ENCODE measurements at places on chromosomes 13 and 19.
A peak's percentile ranks its signal among the peaks of the same experiment; 100 is the strongest.

- DNase-seq = no peak
Measured at GRCh38 chr13:50214514-50214913, 199.3 kb downstream of the KCNRG start.

- peak; percentile 62 for DNase-seq
Measured at GRCh38 chr19:4310247-4311121, 6.1 kb downstream of the FSD1 start.

DNA sequence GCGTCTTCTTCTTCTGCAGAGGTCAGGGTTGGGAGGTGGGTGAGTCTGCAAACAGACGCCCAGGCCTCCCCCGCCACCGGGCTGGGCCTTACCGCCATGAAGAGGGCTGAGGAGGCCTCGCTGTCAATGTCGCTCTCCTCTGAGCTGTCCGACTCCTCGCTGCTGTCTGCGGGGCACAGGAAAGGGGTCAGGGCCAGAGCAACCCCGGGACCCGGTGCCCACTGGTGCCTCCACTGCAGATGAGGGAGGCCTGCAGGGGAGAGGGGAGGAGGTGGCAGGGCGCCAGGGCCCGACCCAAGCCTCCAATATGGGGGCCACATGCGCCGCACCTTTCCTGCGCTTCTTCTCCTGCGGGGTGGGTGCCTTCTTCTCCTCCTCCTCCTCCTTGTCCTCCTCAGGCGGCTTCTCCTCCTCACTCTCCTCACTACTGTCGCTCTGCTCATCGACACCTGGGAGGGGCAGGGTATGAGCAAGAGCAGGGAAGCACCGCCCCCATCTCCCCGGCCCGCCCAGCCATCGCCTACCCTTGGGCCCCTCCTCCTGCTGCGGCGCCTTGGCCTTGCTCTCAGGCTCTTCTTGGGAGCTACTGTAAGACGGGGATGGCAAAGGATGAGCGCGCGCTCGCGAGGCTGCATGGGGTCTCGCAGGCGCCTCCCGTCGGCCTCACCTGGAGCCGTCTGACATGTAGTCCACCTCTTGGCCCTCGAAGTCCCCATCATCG lies 5.5 kb upstream of the PSPN start:
- DNase-seq = no peak

DNA sequence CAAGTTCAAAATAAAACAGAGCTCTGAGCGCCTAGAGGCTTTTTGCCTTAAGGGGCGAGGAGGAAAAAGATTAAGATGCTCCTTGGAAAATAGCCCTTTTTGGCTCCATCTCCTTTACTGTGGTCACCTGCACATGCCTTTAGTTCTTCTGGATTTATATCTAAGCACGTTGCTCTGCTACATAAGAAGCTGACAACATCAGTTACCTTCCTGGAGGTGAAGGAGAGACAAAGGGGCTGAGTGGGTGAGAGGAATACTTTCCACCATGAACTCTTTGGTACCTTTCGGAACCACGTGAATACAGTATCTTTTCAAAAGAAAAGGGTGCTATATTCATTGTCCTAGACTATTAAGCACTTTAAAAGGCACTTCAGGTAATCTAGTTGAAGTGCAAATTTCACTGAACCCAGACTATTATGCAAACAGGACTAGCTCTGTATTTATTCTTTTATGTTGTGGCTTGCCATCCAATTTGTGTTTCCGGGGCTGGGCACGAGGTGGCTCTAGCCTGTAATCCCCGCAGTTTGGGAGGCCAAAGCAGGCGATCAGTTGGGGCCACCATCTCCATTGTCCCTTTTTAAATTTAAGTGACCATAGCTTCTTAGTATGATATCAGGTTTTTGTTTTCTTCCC lies 201.5 kb downstream of the TM9SF2 start:
- DNase-seq = no peak

DNA sequence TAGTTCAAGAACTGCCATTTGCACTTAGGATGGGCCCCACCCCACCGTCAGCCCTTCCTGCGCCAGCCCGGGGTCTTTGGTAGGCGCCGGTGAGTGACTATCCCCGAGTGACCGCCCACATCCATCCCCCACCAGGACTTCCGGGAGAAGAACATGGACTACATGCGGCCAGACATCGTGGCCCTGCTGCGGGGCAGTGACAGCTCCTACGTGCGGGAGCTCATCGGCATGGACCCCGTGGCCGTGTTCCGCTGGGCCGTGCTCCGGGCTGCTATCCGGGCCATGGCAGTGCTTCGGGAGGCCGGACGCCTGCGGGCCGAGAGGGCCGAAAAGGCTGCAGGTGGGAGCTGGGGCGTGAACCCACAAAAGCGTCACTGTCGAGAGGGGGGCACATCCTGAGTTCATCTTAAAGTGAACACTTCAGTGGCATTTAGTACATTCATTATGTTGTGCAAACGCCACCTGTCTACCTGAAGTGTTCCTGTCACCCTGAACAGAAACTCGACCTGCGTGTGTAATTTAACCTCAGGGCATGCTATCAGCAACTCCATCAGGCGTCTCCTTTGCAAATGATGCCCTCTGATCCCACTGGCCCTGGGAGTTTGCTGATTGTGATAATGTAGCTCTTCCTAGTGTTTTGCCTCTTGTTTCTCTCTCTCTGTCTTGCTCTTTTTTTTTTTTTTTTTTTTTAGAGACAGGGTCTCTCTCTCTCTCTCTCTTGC lies 42.4 kb upstream of the USE1 start:
- DNase-seq = no peak

- no peak for DNase-seq
Measured at GRCh38 chr13:24153347-24153746, 7.2 kb upstream of the SPATA13 start.

DNA sequence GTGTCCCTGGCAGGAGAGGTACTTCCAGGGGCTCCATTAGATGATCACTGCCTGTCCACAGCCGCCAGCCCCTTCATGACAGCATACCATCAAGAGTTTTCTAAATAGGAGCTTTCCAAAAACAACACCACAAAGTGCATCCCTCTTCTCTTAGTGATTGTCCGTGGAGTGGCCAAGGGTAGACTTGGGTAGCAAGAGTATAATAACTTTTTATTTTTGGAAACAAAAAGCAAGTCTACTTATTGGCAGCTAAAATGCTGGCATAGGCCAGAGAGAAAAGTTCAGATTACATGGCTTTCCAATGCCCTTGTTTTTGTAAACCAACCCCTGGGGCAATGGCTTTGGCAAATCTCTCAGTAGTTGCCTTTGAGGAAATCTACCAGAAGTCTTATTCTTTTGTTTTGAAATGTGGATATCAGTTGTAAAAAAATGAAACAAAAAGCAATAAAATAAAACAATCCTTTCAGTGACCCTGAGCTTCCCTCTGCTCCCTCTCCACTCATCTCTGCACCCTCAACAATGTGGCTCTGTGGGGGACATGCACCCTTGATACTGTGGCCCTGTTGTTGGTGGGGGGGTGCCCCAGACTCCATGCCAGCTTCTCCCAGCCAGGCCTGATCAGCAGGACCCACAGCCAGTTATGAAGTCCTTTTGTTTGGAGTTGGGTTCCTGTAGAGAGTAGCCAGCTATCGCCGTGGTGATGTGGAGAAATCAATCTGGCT lies 294.1 kb downstream of the DLEU7 start:
- DNase-seq = no peak

DNA sequence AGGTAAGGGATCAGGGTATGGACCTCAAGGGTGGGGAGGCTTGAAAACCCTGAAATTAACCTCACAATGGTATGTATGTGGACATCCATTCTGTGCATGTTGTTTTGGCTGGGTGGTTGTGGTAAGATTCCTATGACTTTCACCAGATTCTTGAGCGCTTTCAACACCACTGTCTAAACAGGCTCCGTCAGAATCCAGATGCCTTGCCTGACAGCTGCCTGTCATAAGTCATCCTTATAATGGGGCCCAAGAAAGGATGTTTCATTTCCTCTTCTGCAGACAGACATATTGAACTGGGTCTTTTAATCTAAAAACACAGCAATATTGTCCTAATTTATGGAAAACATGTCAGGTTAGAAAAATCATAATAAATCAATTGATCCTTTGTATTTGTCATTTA lies 41.3 kb downstream of the ALOX5AP start:
- no peak for DNase-seq

DNA sequence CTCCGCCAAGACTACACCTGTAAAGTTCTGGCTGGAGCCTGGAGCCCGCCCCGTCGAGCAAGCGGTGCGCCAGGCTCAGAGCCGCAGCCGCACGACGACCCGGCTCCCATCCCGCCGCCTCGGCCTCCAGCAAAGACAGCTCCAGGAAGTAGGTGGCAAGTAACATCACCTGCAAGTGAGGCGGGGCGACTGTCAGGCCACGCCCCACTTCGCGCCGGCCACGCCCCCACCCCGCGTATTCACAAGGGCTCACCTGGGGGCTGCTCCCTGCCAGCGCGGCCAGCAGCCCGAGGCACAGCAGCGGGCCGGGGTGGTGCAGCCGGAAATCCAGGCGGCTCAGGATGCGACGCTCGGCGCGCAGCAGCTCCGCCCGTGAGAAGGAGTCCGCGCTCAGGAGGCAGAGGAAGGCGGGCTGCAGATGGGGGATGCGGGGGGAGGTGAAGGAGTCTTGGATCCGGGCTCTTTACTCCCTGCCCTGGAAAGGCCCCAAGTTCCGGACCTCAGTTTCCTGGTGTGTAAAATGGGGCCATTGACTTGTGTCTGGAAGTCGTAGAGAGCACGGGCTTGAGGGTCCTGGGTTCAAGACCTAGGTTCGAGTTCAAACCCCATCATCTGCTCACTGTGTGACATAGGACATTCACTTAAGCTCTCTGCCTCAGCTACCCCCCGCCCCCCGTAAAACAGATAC lies 3.2 kb downstream of the CCNP start:
- DNase-seq = peak; percentile 57

GRCh38 chr19:56839652-56840450 lies 675 bp downstream of the PEG3 start:
- no peak for DNase-seq

- no peak for DNase-seq
Measured at GRCh38 chr19:16530540-16531379, 11.5 kb downstream of the CHERP start.

DNA sequence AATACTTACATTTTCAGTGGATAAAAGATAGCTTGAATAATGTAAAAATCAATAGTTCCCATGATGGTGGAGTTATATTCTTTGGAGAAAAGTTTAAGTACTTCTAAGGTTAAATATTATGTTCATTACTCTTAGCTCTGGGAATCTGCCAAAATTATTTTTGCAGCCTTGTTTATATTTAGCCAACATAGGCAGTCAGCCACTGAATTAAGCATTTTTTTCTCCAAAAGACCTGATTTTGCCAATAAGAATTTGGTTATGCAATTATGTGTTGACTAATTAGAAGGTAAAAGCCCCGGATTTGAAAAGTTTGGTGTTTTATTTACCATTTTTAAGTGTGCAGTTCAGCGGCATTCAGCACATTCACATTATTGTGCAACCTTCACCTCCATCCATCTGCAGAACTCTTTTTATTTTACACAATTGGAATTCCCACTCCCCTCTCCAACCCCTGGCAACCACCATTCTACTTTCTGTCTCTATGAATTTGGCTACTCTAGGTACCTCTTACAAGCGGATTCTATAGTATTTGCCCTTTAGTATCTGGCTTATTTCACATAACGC lies 90.1 kb upstream of the C1QTNF9B start:
- no peak for DNase-seq

GRCh38 chr19:40282920-40283319 lies 2.2 kb downstream of the AKT2 start:
- DNase-seq = no peak

GRCh38 chr19:38266981-38267597 lies 2.7 kb downstream of the SPINT2 start:
- DNase-seq = no peak

- DNase-seq = no peak
Measured at GRCh38 chr13:77911751-77912150, 6.9 kb downstream of the EDNRB start.

DNA sequence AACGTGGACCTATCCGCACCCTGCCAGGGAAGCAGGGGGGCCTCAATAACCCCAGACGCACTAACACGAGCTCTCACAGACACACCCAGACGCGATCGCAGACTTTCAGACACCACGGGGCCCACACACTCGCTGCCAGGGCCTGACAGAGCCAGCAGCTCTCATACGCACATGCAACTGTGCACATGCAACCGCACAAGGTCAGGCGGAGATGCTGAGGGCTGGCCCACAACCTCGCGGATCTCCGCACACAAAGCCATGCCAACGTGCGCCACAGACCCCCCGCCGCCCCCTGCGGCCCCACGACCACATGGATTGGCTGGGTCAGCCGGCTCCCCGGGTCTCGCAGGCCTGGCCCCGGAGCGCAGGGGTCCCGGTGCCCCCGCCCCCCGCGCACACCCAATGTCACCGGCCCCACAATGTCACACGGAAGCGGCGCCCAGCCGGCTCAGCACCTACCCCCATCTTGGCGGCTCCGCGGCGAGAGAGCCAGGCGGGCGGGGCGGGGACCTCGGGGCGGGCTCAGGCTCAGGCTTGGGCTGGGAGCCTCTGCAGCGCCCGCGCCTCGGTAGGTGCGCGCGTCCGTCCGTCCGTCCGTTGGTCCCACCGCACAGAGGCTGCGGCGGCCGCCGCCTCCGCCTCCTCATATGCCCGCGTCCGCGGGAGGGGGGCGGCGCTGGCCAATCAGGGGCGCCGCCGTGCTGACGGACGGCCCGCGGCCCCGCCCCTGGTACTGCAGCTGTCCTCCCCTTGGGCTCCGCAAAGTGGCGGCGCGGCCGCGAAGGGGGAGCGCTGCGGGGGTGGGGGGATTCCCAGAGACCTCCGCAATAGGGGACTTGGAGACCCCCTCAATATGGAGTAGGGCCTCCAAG lies at the start of gene ATP1A3:
Gene ATP1A3, minus strand, starts transcription at position 619 of the 872 bp plus-strand sequence. Its CDS starts 154 bp downstream, at position 465.
- peak; percentile 75 for DNase-seq

DNA sequence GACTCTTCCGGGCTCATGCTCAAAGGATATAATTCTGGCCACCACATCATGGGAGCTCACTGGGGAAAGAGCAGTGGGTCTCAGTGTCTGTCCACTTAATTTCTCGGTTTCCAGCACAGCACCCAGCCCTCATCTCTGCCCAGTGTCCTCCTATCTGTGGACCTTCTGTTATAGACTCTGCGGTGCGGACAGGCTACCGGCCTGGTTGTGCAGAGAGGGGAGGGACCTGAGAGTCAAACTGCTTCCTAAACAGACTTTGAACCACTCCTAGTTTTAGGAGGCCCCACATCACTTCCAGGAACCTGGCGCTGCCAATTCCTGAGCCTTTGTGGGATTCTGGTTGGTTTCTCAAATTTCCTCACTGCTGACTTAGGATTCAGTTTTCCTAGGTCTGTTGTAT lies 59.8 kb upstream of the MED4 start:
- DNase-seq = no peak

DNA sequence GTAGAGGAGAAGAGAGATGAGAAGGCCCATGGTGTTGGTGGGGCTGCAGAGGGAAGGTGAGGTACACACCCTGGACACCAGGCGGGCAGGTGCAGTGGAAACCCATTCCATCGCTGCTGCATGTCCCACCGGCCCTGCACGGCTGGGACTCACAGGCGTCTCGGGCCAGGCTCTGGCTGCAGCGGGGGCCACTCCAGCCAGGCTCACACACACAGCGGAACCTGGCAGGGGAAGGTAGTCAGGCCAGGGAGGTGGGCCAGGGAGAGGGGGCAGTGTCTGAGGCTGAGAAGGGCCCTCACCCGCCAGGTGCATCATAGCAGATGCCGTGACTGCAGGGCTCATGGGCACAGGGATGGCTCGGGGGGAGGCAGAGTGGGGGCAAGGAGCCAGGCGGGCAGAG lies 15.6 kb downstream of the NOTCH3 start:
- DNase-seq = no peak

GRCh38 chr13:98944336-98944735 lies 33.5 kb downstream of the DOCK9 start:
- no peak for DNase-seq
